ENCODE measurements at places on chromosomes 2 and 18.

GRCh38 chr18:31190919-31191318 lies 28.3 kb upstream of the DSC1 start:
- no peak for DNase-seq

DNA sequence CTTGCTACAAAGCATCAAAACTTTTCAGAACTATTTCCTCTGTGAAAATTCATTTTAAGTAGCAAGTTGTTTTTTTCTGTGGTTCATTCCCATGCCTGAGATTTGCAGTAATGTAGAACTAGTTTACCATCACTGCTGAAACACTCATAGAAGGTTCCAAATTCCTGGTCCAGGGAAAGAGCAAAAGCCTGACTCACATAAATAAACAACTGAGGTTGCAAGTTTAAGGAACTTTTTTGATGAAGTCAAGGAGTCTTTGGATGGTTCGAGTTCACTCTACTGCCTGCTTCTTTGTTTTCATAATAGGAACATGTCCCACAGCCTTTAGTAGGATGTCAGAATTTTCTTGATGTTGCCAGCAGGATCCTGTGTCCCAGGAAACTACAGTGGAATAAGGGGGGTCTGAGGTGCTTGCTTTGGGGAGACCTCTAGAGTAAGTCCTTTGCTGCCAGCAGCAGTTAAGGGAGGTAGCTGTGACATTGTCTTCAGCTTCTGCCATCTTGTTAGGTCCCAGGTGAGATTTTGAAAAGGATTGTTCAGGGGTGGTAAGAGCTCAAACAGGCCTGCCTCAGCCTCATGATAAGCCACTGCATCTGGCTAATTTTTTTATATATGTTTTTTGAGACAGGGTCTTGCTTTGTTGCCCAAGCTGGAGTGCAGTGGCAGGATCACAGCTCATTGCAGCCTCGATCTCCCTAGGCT lies 43.9 kb downstream of the ACSL3 start:
- no peak for DNase-seq

- DNase-seq = no peak
Observed at GRCh38 chr2:17182399-17182798, 335.8 kb downstream of the RAD51AP2 start.

DNA sequence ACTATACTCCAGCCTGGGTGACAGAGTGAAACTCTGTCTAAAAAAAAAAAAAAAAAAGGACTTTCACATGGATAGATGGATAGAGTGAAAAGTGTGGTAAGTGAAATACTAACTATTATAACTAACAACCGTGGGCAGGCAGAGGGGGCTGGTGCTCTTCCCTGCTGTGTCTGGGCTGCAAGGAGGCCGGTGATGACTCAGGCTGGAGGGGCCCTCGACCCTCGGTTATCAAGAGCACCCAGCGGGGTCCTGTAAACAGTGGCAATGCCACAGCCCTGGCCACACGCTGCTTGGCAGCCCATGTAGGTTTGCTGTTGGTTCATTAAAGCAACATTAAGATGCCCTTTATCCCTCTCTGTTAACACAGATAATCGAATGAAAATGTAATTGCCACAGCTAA lies 184.8 kb upstream of the RAB12 start:
- no peak for DNase-seq

DNA sequence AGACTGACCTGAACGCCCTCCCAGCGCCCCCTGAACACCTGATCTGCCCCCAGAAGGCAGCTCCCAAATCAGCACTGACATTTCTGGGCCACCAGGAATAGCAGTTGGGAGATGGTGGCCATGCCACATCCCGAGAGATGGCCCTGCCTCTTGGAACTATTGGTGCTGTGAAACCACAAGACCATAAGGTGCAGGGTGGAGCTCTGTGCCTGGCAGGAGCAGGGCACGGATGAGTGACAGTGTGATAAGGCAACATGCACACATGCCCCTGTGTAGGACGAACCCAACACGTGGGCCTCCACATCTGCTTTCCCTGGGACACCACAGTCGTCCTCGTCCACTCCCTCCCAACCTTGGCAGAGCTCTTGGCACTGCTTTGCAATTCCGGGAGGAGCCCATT lies 26.9 kb downstream of the ANO7 start:
- DNase-seq = no peak

- DNase-seq = no peak
Observed at GRCh38 chr18:21439431-21439846, 161.1 kb downstream of the ESCO1 start.

DNA sequence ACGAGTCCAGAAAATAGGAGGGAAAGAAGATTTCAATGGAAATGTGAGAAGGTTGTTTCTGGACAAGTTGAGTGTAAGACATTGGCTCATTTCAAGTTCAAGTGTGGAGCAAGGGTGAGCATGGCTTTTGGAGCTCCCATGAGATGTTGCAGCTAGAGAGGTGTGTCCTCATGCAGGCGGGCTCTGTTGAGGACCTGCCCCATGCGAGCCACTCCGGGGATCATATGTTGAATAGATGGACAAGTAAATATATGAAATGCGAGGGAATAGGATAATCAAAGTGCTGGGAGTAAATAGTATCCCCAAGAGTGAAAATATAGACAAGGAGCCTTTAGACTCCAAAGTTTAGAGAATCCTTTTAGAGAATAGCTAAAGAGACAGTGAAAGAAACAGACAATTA lies 200.4 kb upstream of the NRP2 start:
- no peak for DNase-seq

GRCh38 chr2:61378281-61378680 lies 92.6 kb downstream of the USP34 start:
- no peak for DNase-seq

DNA sequence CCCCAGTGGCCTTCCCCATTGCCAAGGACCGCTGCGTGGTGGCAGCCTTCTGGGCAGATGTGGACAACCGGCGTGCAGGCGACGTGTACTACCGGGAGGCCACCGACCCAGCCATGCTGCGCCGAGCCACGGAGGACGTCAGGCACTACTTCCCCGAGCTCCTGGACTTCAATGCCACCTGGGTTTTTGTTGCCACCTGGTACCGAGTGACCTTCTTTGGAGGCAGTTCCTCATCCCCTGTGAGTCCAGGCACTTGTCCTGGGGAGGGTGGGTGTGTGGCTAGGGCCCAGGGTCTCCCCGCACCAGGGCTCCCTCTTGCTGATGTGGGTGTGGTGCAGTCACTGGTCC lies 31.9 kb downstream of the SNED1 start:
- DNase-seq = no peak

DNA sequence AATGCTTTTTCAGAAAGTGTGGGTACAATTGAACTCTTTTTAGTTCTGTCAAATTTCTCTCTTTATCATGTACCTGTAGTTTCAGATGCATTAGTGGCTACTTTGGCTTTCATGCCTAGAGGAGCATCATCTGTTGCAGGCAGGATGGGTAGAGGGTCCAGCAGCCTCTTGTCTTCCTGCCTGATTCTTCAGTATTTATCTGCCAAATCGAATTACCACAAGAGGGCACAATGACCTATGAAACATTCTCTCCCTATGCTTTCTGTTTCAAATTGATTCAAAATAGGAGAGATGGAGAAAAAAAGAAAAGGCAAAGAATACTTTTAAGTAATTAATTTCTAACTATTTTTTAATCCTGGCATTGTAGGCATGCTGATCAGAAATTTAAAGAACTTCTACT lies 477.2 kb downstream of the TRIB2 start:
- no peak for DNase-seq

- DNase-seq = no peak
Observed at GRCh38 chr18:32259553-32259952, 69.7 kb downstream of the MEP1B start.

GRCh38 chr2:49021271-49021670 lies 133.0 kb downstream of the FSHR start:
- no peak for DNase-seq

- no peak for DNase-seq
Observed at GRCh38 chr2:105546628-105546974, 147.8 kb upstream of the FHL2 start.

DNA sequence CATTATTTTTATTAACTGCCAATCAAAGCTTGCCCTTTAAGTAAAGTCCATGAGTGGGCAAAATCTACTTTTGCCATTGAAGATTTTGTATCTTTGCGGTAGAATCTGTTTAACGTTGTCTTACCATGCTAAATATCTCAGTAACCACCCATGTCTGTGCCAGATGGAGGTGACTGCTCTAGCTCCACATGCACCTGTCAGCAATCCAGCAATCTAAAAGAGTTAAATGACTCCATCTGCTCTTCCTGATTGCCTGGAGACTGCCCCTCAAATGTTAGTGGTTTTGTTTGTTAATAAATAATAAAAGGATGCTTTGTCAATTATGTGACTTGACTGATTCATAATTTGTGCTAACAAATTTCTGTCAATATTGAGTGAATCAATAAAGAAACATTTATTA lies 141.7 kb downstream of the RBM43 start:
- DNase-seq = no peak

DNA sequence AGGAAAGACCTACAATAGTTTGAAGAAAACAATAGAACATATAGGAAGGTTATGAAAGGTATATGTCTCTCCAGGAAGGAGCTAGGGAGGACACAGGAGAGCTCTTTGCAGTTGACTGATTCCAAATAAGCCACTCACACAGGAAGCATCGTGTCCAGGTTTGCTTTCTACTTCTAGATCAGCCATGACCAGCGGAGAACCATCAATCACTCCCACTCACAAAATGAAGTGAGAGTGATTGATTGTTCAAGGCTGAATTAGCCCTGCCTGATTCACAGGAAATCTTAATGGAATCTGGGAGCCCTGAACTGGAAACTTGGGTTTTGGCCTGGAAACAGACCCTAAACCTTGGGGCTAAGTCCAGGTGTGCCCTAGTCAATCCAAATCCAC lies 1292.2 kb upstream of the ZEB2 start:
- DNase-seq = no peak

GRCh38 chr2:51795248-51795888 lies 763.4 kb upstream of the NRXN1 start:
- no peak for DNase-seq

DNA sequence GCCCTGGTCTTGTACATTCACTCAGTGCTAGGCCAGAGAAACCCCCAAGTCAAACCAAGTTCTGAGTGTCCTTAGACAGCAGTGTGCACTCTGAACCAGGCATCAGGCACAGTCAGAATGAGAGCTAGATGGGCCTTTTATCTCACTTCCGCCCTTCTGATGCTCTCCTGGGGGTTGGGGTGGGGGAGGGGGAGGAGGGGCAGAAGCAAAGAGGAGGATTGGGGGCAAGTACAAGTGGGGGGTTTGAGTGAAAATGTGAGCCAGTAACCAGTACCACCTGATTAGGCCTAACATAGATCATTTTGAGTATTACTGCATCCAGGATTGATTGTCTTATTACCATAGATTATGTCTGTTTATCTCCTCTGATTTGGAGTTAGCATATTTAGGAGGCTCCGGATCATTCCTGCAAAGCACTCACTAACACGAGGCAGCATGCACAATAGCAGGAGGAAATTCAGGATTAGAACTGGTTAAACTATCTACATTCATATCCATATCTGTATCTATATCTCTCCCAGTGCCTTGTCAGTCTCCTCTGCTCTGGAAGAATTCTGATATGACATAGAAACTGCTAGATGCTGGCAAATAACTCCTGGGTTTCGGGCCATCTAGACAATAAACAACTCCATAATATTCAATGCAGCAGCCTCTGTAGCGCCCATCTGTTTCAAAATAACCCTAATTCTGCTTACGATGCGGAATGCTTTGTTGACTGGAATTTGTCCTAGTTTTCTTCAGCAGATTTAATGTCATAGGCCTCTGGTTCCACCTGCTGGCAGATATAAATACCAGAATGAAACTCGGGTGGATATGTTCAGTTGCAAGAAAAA lies 149.1 kb downstream of the RHBDD1 start:
- no peak for DNase-seq

DNA sequence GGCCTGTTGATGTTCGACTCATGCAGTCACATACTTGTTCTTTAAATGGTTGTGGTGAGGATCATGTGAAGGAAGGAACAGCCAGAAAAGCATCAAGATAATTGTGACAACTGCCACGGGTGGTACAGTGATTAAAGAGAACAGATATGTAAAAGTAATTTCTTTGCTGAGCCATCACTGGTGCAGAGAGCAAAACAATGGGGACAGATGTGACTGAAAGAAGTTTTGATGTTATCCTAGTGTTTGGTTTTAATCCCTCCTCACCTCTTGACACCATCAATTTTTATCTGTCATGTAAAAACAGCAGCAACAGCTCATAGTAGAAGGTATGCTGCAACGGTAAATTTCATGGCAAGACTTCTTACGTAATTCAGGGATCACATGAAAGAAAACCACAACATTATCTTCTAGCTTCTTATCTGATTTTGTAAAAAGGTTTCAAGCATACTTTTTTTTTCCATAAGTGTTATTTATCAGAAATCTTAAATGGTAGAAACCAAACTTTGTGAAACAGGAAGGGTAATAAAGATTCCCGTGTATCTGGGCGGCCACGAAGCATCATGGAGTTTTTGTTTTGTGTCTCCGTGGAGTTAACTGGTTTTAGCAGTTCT lies 65.2 kb downstream of the PLCL1 start:
- DNase-seq = no peak

DNA sequence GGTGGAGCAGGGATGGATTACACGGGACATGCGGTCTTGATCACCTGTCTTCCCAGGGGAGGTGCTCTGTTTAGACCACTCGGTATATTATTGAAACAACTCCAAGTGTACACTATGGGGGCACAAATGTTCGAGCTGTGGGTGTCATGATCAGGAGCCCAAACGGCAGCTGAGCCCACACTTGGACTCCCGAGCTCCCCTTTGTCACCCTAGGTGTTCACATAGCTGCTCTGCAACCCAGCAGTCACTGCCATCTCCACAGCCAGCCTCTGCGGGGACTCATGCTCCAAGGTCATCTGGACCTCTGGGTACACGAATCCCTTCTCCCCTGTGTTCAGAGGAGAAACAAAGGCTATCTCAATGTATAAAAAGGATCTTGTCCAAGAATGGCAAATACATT lies 46.0 kb downstream of the CAPN13 start:
- no peak for DNase-seq

- DNase-seq = no peak
Observed at GRCh38 chr2:8790739-8791162, 46.7 kb downstream of the KIDINS220 start.

- no peak for DNase-seq
Observed at GRCh38 chr18:6885006-6885481, 155.5 kb downstream of the ARHGAP28 start.
